ENCODE measurements at places on chromosomes 3 and 15.

DNA sequence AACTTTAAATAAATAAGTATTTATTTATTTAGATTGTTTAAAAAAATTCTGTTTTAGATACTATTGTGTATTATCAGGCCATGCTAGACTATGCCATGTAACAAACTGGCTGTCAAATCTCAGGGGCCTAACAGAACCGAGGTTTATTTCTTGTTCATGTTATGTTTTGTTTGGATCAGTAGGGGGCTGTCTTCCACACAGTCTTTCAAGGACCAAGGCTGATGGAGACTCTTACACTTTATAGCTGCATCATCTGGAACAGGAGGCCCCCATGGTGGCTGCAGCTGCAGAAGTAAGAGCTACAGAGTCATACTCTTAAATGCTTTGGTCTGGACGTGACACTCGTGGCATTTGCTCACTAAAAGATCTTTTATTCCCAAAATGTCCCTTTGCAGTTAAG is 33.0 kb upstream of the ARL14 start:
- no peak for DNase-seq

GRCh38 chr15:68658151-68658550 is 79.4 kb downstream of the CORO2B start:
- DNase-seq: no peak

- DNase-seq: no peak
These were observed 55.2 kb downstream of the CCDC66 start for GRCh38 chr3:56612146-56612545.

GRCh38 chr15:41603941-41604911 is 45.2 kb downstream of the TYRO3 start:
- DNase-seq: peak; percentile 48

DNA sequence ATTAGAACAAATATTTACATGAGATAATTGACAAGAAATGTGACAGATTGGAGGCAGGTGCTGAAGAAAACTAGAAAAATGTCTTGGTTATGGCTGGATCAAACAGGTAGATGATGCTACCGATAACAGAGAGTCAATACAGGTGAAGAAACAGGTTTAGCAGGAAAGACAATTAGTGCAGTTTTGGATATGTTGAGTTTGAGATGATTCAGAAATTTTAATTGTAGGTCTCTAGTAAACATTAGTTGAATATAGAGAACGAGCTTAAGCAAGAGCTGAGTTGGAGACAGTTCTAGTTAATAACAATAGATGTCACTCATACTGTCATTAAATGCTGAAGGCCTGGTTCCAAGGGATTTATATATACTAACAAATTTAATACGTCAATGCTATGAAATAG is 524.4 kb downstream of the NSUN3 start:
- DNase-seq: no peak

DNA sequence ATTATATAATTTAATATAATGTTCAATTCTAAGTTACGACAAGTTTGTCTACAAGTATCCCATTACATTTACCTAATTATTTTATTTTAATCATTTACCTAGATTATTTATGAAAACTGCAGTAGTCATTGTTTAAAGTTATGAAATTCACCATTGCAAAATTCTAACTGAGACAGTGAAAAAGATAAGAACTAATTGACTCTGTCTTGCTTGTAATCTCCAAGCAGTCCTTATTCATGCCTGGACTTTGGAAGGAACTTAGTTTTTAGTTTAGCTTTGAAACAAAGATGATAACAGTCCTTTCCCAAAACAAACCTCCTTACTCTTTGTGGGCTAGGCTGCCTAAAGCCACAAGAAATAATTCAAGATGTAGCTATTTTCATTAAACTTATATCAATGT is 165.0 kb downstream of the SUCNR1 start:
- no peak for DNase-seq

DNA sequence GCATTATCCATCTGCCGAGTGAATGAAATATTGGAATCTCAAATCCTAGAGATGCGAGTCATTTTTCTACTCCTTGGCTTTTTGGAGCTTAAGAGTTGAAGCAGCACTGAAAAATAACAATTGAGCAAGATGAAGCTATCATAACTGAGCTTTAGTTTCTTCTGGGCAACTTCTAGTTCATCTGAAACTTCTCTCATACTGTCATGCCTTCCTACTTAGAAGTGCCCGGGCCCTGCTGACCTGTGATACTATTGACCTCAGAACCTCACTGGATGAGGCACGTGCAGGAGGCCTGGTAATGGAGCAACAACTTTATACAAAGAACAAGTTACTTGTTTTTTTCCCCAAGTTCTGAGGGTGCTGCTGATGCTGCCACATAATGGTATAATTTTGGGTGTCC is 48.5 kb upstream of the P3H2 start:
- DNase-seq: no peak

GRCh38 chr3:32958509-32958908 is 7.1 kb downstream of the CCR4 start:
- DNase-seq: no peak

DNA sequence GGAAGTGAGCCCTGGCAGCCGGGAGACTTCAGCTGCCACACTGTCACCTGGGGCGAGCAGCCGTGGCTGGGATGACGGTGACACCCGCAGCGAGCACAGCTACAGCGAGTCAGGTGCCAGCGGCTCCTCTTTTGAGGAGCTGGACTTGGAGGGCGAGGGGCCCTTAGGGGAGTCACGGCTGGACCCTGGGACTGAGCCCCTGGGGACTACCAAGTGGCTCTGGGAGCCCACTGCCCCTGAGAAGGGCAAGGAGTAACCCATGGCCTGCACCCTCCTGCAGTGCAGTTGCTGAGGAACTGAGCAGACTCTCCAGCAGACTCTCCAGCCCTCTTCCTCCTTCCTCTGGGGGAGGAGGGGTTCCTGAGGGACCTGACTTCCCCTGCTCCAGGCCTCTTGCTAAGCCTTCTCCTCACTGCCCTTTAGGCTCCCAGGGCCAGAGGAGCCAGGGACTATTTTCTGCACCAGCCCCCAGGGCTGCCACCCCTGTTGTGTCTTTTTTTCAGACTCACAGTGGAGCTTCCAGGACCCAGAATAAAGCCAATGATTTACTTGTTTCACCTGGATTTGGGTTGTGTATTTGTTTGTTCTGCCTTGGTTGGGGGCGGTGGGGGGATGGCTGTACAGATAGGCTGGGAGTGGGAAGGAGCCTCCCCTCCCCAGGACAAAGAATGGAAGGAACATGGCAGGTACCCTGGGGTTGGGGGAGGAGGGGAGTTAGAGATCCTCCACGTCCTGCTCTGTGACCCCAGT is 2.9 kb upstream of the GRM2 start:
- no peak for DNase-seq

GRCh38 chr3:50587373-50587772 is 18.1 kb downstream of the HEMK1 start:
- no peak for DNase-seq

DNA sequence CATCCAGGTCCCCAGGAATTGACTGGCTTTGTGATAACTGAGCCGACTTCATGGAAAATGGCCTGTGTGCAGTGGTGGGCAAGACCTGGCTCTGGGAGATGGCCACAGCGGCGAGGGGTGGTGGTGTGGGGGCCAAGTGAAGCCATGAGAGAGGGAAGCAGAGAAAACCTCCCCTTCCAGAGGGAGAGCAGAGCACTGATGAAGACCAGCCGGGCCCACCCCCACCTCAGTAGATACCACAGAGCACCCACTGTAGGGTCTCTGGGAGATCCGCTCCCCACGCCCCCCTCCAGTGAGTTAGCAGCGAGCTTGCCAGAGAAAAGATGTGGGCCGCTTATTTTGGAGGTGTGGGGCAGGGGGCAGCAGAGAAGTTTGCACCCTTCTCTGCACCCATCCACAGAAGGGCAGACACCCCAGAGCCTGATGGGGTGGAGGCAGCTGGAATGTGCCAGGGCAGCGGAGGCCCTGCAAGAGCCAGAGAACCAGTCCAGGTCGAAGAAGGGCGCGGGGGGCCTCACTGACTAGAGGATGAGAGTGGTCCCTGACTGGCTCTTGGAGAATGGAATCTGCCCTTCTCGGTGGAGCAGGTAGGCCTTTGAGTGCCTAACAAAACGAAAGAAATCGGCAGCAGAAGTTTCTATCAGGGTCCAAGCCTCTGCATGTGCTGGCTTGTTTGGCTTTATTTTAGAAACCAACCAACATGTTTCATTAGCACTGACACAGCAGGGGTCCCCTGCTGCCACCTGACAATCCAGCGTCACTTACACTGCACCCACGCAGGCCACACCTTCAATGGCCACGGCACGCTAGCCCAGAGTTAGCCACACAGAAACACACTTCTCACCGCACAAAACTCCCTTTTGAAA is 28.3 kb downstream of the MELTF start:
- no peak for DNase-seq

DNA sequence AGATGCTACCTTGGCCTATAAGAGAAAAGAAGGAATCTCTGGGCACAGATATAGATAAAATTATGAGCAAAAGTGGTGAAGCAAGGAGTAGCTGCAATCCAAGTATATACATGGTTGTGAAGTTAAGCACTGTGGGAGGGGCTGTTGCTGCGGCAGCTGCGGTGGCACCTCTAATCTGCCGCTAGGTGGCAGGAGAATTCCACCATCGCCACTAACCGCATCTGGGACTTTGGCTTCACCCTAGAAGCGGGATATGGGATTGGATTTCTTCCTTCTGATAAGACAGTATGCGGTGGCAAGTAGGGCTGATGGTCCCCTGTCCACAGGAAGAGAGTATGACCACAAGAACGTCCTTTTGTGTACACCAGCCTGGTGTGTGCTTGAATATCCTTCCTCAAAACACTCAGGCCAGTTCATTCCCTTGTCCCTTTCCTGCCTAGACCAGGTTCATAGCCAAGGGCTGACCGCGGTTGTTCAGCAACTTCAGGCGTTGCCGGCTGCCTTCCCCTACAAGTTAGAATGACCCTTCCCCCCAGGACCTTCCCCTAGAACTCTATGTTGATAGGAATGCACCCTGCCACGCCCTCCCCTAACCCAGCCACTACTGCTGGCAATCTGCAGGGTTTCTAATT is 5.1 kb downstream of the MAGEL2 start:
- DNase-seq: no peak

DNA sequence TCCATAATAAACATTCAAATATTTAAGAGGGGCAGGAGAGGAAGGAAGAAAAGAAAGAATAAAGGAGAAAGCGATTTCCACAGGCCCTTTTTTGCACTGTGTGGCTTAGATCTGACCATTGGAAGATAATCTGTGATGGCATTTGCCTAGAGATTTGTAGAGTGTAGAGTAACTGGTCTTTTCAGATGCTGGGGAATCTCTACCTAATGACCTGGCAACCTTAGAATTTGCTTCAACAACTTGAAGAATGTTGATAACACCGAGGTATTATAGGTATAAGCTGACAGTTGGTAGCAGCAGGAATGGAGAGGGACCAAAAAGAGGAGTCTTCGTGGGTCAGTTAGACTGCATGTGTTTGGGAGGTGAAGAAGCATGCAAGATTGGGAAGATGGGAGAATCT is 20.9 kb upstream of the AVEN start:
- DNase-seq: no peak

GRCh38 chr15:63992300-63992699 is 54.0 kb downstream of the DAPK2 start:
- no peak for DNase-seq

DNA sequence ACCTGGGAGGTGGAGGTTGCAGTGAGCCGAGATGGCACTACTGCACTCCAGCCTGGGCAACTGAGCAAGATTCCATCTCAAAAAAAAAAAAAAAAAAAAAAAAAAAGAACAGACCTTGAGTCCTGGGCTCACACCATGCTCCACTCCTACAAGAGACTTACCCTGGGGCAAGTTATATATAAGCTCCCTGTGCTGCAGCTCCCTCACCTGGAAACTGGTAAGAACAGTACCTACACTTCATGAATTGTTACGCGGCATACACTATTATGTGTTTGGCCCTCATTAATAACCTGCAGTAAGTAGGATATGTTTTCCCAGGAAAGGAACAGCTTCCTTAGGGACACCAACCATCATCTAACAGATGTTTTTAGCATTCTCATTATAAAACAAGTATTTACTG is 119.6 kb downstream of the FMN1 start:
- no peak for DNase-seq

DNA sequence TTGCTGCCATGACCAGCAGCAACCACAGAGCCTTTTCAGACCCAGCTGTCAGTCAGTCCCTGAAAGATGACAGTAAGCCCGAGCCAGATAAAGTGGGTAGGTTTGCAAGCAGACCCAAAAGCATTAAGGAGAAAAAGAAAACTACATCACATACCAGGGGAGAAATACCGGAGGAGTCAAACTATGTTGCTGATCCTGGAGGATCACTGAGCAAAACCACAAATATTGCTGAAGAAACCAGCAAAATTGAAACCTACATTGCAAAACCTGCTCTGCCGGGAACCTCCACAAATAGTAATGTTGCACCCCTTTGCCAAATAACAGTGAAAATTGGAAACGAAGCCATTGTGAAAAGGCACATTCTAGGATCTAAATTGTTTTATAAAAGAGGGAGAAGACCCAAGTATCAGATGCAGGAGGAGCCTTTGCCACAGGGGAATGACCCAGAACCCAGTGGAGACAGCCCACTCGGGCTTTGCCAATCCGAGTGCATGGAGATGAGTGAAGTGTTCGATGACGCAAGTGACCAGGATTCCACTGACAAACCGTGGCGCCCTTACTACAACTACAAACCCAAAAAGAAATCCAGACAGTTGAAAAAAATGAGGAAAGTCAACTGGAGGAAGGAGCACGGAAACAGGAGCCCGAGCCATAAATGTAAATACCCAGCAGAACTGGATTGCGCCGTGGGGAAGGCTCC is 42.1 kb upstream of the RASA2 start:
- no peak for DNase-seq

GRCh38 chr3:124985349-124985748 is 50.8 kb upstream of the MUC13 start:
- DNase-seq: no peak
